ENCODE measurements at places on chromosomes 11 and 22. TPM values are rescaled to one million over a fixed set of nuclear protein-coding genes. Genes with fewer than 3 reads are reported as not detected.

The MRGPRE gene
- total RNA-seq: not detected

The FGF3 gene
- total RNA-seq: not detected

The UPK3A gene
- not detected for total RNA-seq

The DUSP8 gene
- total RNA-seq: 0.74 TPM

The PGR gene
- 0.30 TPM for total RNA-seq

The NLRP14 gene
- not detected for total RNA-seq

The ADM2 gene
- total RNA-seq: 4.8 TPM

The PKP3 gene
- total RNA-seq: 1.9 TPM

The MMP12 gene
- not detected for total RNA-seq

The OTOG gene
- not detected for total RNA-seq

The LRRC75B gene
- total RNA-seq: 7.6 TPM

The KLHDC7B gene
- total RNA-seq: 0.17 TPM

The IGLL5 gene
- total RNA-seq: not detected

The LMO1 gene
- total RNA-seq: not detected

The POLD4 gene
- total RNA-seq: 97.1 TPM

The LRRC56 gene
- total RNA-seq: 0.34 TPM

The CYP2D6 gene
- total RNA-seq: 0.17 TPM

The TMEM45B gene
- total RNA-seq: not detected

The TSSK2 gene
- not detected for total RNA-seq

The RAB38 gene
- 6.2 TPM for total RNA-seq
